Right kidney (tissue), 9 donors: ENCODE measurements at places on chromosomes 11 and 22.
A peak's percentile ranks its signal among the peaks of the same experiment; 100 is the strongest.

DNA sequence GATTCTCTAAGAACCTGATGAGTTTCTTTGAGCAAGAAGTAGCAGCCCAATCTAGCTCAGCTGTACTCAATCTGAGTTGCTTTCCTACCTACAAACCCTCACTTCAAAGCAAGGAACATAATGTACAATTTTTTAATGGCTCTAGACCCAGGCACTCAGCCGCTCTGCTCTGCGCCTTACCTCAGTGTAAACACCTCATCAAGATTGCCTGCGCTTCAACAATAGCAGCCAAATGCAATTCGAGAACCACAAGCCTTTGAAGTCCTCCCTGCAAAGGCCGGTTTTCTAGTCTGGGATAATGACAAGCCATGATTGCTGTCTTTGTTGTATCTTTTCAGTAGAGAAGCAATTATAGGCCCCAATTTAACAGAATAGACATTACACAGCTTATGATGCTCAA is 38.0 kb downstream of the JHY start:
- DNase-seq = no peak

GRCh38 chr11:64887757-64888405 is 9.5 kb upstream of the EHD1 start:
- peak; percentile 88 for DNase-seq

- DNase-seq = no peak
Measured at GRCh38 chr11:68099474-68100405, 21.4 kb downstream of the CHKA start.

DNA sequence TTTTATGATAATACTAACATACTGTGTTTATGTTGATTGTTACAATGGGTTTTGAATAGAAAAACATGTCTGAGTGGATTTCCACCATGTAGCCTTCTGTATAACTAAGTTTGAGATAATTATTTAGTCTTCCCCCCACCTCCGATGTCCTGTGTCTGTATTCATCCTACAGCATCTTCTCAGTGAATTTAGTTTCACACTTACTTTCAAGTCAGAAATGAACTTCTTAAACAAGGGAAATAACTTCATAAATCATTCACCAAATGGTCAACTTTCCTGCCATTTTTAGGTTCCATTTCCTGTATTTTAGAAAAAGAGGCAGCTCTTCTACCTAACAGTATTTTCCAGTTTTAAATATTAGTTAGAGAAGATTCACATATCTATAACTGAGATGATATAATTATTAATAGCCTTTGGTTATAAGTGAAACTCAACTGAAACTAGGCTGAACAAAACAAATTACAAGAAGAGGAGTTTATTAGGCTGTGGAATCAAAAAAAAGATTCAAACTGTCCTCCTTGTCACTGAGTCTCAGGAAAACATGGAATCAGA is 3.5 kb downstream of the OR51B5 start:
- DNase-seq = no peak

DNA sequence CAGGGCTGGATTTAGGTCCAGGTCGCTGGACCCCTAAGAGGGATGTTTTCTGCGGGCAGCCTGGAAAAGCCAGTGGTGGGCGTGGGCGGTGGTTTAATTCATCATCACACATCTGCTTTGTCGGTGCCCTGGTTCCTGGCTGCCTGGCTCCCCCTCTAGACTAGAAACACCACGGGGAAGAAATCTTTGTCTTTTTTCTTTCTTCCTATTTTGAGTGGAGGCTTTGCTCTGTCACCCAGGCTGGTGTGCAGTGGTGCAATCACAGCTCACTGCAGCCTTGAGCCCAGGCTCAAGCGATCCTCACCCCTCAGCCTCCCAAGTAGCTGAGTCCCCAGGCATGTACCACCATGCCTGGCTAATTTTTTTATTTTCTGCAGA is 86.6 kb upstream of the LINC01488 start:
- no peak for DNase-seq

DNA sequence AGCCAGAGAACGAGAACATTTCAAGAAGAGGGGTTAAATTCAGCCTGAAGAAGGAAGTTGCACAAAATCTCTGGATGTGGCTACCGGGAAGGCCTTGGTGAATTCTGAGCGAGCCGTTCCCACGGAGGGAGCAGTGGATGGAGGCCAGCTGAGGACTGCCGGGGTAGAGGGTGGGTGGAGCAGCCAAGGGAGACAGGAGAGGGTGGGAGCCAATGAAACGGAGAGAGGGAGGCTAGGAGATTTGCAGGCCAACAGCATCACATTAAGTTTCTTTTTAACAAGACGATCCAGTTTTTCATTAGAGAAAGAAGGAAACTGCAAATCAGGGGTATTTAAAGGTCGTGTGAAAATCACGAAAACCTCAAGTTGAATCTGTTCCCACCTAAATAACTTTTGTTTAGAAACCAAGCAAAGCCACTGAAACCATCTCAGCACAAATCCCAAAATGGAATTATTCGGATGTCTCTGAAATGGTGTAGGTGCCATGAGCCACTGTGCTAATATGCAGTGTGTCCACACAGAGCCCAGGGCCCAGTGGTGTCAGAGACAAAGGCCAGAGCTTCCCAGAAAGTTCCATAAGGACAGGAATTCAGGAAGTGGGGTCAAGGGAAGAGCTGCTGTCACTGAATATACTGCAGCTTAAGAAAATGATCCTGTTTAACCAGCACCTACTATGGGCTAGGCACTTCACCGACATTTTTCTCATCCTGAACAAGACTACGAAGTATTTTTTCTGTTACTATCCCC is 59.7 kb upstream of the SLC35C1 start:
- DNase-seq = no peak

GRCh38 chr11:116557282-116557681 is 215.5 kb downstream of the BUD13 start:
- no peak for DNase-seq

GRCh38 chr11:90220391-90220790 is 2.5 kb downstream of the CHORDC1 start:
- no peak for DNase-seq

DNA sequence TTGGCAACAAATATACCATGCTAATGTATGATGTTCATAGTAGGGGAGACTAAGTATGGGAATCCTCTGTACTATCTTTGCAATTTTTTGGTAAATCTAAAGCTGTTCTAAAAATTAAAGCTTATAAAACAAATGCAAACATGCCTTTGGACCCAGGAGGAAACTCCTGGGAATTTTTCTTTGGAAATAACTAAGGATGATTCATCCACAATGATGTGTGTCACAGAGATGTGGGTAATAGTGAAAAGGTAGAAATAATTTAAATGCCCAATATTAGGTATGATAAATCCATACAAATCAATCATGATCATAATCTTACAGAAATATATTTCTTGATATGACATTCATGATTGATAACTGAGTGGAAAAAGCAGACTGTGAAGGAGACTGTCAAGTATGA is 135.8 kb downstream of the TRIM44 start:
- no peak for DNase-seq

GRCh38 chr11:10751581-10751940 is 515 bp downstream of the CTR9 start:
- no peak for DNase-seq

GRCh38 chr22:21033895-21034294 is 1.5 kb upstream of the SLC7A4 start:
- DNase-seq = no peak

GRCh38 chr22:35534091-35534490 is 6.5 kb upstream of the RASD2 start:
- no peak for DNase-seq

DNA sequence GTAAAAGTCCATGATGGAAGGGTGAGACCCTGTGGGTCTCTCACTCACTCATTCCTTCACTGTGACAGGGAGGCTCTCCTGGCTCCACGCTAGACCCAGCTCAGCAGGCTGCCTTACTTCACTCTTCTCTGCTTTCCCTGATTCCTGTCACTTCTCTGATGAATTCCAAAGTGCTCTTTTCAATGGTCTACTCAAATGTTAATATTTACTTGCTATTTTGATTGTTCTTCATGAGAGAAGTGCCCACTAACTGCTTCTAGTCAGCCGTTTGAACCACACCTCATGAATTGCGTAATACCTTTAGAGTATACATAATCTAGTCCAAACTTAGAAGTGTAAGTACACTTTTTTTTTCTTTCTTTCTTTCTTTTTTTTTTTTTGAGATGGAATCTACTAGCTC is 1350.2 kb upstream of the RAG2 start:
- DNase-seq = no peak

DNA sequence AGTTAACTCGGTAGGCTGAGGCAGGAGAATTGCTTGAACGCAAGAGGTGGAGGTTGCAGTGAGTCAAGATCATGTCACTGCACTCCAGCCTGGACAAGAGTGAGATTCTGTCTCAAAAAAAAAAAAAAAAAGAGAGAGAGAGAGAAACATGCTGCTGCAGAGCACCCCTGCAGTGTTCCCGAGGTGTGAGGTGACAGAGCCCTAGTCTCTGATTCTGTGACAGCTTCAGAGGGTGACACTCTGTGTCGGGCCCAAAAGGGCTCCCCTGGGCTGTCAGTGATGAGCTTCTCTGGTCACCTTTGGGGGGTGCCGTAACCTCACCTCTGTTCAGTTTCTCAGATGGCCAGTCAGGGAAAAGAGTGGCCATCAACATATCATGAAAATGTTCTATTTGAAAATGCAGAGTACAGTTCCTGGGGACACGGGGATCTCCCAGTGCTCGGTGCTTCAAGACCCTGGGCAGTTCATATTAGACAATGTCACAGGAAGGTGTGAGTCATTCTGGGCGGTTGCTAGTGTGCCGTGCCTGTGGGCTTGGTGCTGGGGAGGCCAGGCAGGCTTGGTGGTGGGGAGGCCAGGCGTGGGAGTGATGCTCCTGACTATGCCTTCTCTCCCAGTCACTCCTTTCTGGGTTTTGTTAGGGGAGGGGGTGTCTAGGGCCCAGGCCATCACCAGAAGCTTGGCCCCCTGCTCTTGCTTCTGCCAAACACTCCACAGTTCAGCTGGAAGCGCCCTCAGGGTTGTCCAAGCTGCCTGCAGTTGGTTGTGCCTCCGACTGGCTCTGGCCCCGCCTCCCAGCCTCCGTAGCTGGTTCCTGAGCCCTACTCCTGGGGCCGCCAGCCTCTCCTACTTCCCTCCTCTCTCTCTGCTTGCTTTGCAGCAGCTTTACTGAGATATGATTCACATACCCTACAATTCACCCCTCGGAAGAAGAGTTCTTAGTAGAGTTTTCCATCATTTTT is 52.5 kb upstream of the CLDN5 start:
- DNase-seq = no peak

DNA sequence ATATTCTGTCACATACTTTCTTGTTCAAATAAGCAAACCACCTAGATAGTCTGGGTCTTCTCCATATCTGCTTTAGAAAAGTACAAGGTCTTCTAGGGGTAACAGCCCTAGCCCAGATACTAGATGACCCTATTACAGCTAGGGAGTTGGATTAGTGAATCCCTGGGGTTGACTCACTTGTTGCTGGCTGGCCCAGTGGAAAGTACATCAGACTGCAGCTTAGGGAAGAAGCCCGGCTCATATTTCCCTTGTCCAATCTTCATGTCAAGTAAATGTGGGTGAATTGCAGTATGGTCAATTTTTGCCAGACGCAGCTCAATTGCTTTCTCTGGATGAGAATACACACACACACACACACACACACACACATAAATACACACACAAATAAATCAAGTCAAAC is 79.1 kb upstream of the SCUBE2 start:
- DNase-seq = no peak

DNA sequence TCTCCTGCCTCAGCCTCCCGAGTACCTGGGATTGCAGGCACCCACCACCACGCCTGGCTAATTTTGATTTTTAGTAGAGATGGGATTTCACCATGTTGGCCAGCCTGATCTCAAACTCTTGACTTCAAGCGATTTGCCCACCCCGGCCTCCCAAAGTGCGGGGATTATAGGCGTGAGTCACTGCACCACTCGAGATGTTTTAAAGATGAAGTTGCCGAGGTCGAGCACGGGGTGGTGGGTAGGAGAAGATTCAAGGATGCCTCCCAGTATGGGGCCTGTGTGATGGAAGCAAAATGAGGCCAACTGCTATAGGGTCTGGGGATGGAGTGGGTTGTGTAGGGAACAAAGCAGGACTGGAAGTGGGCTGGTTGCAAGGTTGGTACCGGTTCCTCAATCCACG is 245.2 kb downstream of the MN1 start:
- DNase-seq = no peak

DNA sequence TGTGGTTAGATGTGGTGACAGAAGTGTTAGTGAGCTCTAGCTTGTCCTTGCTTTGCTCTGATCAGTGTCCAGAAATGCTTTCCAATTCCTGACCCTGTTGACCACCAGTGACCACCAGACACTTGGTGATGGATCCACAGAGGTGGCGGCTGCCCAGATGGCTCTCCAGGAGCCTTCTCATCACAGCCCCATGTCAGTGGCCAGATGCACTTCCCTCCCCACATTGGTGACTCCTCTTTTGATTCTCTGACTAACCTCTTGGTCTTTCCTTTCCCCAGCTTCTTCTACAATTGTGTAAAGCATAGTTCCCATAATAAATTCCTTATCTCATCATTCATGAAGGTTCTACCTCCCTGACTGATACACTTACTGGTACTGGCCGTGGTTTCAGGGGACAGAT is 40.1 kb upstream of the CXCR5 start:
- DNase-seq = no peak

DNA sequence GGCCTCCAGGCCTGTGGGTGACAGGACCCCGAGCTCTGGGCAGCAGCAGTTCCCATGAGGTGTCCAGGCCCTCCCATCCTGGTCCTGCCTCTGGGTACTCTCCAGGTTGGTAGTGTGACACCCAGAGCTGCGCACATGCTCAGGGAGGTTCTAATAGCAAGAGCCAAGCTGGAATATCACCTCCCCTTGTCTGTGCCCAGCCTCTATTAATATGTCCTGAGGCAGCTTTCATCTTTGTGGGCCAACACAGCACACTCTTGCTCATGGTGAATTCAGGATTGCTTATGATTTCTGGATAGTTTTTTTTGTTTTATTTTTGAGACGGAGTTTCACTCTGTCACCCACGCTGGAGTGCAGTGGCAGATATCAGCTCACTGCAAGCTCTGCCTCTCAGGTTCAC is 3.3 kb downstream of the P2RX6 start:
- DNase-seq = no peak

- no peak for DNase-seq
Measured at GRCh38 chr11:2156416-2157182, 4.4 kb downstream of the INS start.

DNA sequence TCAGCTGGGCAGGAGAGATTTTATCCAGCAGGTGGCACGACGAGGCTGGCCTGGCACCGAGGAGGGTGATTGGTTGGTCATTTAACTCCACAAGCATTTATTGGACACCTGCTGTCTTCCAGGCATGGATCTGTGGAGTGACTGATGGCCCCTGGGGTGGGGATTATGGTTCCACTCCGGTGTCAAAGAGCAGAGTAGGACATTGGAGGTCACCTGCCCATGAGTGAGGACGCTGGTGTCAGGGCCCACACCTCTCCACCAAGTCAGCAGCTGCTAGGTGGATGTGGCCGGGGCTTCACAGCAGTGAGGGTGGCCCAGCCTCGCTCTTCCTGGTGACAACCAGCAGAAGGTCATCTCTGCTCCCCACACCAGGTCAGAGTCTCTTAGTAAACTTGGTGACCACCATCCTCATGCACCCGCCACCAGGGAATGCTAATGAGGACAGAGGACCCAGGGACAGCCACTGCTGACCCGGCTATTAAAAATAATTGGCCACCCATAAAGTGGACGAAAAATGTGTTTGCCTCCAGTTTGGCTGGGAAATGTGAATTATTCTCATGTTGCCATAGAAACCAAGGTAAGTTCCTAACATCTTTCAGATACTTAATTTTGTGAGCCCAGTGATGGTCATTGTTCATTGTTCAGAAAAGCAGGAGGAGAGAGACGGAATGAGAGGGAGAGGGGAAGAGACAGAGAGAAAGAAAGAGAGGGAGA is 428.7 kb downstream of the TBC1D22A start:
- no peak for DNase-seq
